Stimulated activated CD8-positive, alpha-beta memory T cell treated with anti-CD3 and anti-CD28 coated beads, Interleukin-4, amount 100 ng/mL, for 4 hours (primary cell): ENCODE measurements at places on chromosomes 5 and 9.

- DNase-seq, result no peak
Observed at GRCh38 chr5:16446993-16447392, 18.6 kb downstream of the ZNF622 start.

- no peak for DNase-seq
Observed at GRCh38 chr5:151709109-151709735, 22.5 kb upstream of the SPARC start.

DNA sequence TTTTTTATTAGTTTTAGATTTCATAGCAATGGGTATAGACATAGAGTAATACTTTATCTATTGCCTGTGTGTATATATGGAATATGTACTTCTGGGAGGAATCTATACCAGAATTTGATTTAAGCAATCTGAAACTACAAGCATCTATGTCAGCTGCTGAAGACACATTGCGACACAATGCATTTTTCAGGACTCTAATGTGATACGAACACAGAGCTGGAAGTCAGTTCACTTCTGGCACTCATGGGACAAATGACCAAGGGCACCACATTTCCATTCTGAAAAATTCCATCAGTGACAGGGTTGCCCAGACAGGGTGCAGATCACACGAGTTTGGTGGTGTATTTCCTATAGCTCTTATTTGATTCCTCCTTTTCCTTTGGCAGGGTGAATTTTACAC lies 259.5 kb downstream of the NTRK2 start:
- no peak for DNase-seq

- DNase-seq, result no peak
Observed at GRCh38 chr5:7728076-7728475, 122.9 kb downstream of the CFAP90 start.

DNA sequence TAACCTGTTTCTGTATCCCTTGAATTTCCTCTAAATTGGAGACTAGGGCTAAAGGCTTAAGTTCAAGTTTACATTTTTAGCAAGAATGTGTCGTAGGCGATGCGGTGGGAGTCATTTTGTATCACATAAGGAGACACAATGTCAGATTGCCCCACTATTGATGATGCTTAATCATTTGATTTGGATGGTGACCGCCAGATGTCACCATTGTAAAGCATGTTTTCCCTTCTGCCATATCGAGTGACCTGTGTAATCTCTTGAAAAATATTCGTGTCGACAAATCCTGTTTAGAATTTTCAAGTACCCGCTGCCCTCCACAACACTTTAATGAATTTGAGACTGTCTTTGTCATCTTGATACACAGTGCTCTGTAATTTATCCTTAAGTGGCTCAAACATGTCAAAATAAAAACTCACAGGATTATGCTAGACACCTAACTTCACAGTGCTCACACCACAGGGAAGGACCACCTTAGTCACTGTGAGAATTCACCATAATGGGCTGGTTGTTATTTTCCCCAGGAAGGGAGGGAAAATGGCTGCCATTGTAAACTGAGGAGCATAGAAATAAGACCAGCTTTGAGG lies 34.5 kb upstream of the SLC46A2 start:
- DNase-seq, result no peak

- no peak for DNase-seq
Observed at GRCh38 chr9:110427497-110428104, 89.9 kb upstream of the TXNDC8 start.
